ENCODE measurements at places on chromosomes 1 and 21.

GRCh38 chr1:87117761-87118368, 203.4 kb downstream of the HS2ST1 start:
- no peaks in the 10 kb centered on the region for H3K36me3 ChIP-seq
- H3K27me3 ChIP-seq: no peaks in the 10 kb centered on the region
- DNase-seq: peak; percentile 27
- H3K4me1 ChIP-seq: peaks cover 25% of the 10 kb centered on the region

GRCh38 chr1:18009055-18009454, 98.5 kb upstream of the IGSF21 start:
- DNase-seq: no peak
- H3K36me3 ChIP-seq: no peaks in the 10 kb centered on the region
- H3K27me3 ChIP-seq: no peaks in the 10 kb centered on the region
- H3K4me3 ChIP-seq: no peak overlapping the region
- no peak overlapping the region for H3K27ac ChIP-seq

- H3K27me3 ChIP-seq: no peaks in the 10 kb centered on the region
- H3K27ac ChIP-seq: no peak overlapping the region
- H3K4me1 ChIP-seq: peaks cover 7% of the 10 kb centered on the region
- H3K36me3 ChIP-seq: no peaks in the 10 kb centered on the region
These were observed 101.9 kb downstream of the ZNF644 start for GRCh38 chr1:90919900-90920299.

- H3K27me3 ChIP-seq: no peaks in the 10 kb centered on the region
- no peak overlapping the region for H3K4me3 ChIP-seq
- H3K36me3 ChIP-seq: no peaks in the 10 kb centered on the region
These were observed 27.5 kb upstream of the FNBP1L start for GRCh38 chr1:93420400-93420799.

- H3K27me3 ChIP-seq: no peaks in the 10 kb centered on the region
- peaks cover 4% of the 10 kb centered on the region for H3K4me1 ChIP-seq
- H3K36me3 ChIP-seq: peaks cover 7% of the 10 kb centered on the region
- H3K27ac ChIP-seq: no peak overlapping the region
- DNase-seq: no peak
These were observed 57.8 kb upstream of the HSD17B7 start for GRCh38 chr1:162732566-162733335.

DNA sequence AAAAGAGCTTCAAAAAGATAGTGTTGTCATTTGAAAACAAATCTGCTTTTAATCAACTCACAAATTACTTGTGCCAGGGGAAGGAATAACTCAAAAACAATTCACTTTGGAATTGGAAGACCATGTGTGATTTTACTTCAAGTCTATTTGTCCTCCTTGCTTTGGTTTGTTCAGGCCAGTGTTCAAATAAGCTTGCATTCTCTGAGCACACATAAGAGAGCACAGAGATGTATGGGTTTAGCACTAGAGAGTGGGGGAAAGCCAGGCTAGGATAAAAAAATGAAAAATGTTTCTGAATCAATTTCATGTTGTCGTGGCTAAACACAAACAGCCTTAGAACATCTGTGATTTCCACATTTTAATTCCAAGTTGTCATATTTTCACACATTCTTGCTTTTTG, 325.7 kb upstream of the LYPLAL1 start:
- no peaks in the 10 kb centered on the region for H3K4me1 ChIP-seq
- H3K27ac ChIP-seq: no peak overlapping the region
- H3K4me3 ChIP-seq: no peak overlapping the region
- no peaks in the 10 kb centered on the region for H3K36me3 ChIP-seq

DNA sequence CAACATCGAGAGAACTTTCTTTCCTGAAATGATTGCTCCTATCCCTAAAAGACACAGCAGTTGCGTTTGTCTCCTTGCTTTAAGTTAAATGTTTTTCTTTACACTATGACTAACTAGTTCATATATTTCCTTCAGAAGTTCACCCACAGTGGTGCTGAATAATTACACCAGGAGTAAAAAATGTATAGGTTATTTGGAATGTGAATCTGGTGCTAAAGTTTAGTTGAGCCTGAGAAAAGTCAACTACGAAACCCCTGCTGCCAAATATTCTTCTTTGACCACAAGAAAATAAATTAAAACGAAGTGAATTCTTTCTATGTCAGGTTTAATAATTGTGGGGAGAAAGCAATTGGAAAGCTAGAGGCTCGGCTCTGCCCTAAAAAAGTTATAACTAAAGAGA, 52.8 kb downstream of the C4BPA start:
- no peak overlapping the region for H3K4me3 ChIP-seq
- no peak for DNase-seq
- no peak overlapping the region for H3K27ac ChIP-seq
- no peaks in the 10 kb centered on the region for H3K27me3 ChIP-seq
- no peaks in the 10 kb centered on the region for H3K36me3 ChIP-seq

DNA sequence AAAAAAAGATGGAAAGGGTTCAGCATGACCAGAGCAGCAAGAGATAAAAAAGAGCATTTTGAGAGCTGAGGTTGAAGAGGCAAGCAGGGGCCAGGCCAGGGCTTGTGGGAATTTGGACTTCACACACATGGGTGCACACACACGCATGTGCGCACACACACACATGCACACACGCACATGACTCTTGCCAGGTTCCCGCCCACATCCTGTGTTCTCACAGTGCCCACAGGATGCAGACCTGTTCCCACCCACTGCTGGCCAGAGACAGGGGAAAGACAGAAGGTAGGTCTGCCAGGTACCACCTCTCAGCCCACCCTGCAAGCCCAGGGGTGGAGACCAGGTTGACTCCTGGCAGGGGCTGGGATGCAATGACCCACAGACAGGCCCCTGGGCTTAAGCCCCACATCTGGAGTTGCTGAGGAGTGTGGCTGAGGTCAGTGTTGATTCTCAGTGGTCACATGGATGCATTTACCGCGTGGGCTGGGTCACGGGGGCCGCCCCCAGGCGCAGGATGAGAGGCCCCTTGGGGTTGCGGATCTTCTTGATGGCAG, 4.4 kb downstream of the COL16A1 start:
- no peak overlapping the region for H3K4me3 ChIP-seq
- peaks cover 37% of the 10 kb centered on the region for H3K36me3 ChIP-seq
- no peaks in the 10 kb centered on the region for H3K27me3 ChIP-seq
- DNase-seq: no peak
- no peak overlapping the region for H3K27ac ChIP-seq

- no peaks in the 10 kb centered on the region for H3K27me3 ChIP-seq
- peak overlapping the region; percentile 94 for H3K27ac ChIP-seq
- H3K4me3 ChIP-seq: peak overlapping the region; percentile 70
- no peaks in the 10 kb centered on the region for H3K36me3 ChIP-seq
- peaks cover 18% of the 10 kb centered on the region for H3K4me1 ChIP-seq
These were observed 1.2 kb downstream of the SCAF4 start for GRCh38 chr21:31730712-31731055.

DNA sequence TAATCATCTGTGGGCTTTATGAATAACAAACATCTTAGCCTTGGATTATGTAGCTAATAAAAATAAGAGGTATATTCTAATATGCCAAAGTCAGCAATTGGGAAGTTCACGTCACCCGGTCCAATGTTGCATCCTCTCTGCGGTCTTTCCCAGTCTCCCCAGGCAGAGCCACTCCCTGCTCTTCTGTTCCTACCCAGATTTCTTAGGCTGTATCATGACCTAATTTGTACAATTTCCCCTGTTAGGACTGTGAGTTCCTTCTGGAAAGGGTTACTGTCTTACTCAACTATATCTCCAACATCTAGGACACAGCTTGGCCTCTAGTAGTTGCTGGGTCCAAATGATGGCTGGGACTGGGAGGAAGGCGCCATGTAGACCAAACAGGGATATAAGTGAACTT, 29.8 kb upstream of the C1orf198 start:
- H3K4me3 ChIP-seq: no peak overlapping the region
- no peak overlapping the region for H3K27ac ChIP-seq
- no peaks in the 10 kb centered on the region for H3K36me3 ChIP-seq
- no peaks in the 10 kb centered on the region for H3K27me3 ChIP-seq
- no peak for DNase-seq
- H3K4me1 ChIP-seq: no peaks in the 10 kb centered on the region

DNA sequence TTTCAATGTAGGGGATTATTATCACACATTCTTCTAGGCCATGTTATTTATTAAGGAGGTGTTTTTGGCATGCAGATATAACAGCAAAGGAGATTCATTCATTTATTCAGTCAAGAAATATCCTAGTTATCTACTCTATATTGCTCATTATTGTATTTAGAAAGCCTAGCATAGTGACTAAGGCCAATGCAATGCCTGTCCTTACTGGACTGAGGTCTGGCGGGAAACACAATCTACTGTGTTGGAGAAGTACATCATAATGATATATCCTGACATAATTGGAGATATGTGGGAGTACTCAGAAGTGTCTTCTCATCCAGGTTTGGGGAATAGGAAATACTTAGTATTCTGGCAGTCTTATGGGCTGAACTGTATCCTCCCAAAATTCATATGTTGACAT, 421.5 kb upstream of the USP24 start:
- no peak overlapping the region for H3K4me3 ChIP-seq
- H3K27ac ChIP-seq: no peak overlapping the region
- H3K4me1 ChIP-seq: peaks cover 22% of the 10 kb centered on the region

DNA sequence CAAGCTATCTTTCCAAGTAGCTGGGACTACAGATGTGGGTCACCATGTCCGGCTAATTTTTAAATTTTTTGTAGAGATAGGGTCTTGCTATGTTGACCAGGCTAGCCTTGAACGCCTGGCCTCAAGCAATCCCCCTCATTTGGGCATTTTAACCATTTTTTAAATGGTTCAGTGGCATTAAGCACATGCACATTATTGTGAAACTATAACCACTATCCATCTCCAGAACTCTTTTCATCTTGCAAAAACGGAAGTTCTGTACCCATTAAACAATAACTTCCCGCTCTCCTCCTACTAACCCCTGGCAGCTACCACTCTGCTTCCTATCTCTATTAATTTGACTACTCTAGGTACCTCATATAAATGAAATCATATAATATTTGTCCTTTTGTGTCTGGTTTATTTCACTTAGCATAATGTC, 4.8 kb upstream of the IL6R start:
- H3K4me3 ChIP-seq: no peak overlapping the region
- H3K27me3 ChIP-seq: peaks cover 11% of the 10 kb centered on the region
- H3K36me3 ChIP-seq: no peaks in the 10 kb centered on the region

DNA sequence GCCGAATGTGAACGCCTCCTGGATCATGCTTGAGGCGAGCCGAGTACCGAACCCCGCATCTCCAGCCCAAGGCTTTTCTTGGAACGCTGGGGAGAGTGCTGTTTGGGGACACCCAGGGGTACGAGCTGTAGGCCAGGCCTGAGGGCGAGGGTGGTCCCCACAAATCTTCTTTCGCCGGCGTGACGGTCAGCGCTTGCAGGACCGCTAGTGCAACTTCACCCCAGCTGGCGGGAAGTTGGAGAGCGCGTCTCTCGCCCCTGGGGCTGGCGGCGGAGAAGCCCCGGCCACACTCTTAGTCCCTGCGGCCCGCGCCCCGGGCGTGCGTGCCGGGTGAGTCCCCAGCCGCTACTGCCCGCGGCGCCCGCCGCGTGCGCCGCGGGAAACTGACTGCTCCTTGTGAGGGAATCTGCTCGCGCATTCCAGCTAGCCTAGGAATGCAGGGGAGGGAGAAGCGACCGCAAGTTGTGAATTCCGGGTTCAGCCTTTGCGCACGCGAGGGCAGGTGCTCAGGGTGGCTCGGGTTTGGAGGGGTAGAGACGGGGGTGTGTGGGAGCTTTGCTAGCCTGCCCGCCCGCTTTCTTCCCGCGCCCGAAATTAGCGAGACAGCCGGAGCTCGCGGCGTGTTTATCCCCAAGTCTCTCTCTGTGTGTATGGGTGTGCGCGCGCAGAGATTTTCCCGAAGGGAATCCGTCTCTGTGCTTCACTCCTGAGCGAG, 884 bp downstream of the LHX4 start:
- no peak overlapping the region for H3K27ac ChIP-seq
- peak; percentile 70 for DNase-seq
- peak overlapping the region; percentile 34 for H3K4me3 ChIP-seq
- H3K4me1 ChIP-seq: peaks cover 9% of the 10 kb centered on the region
- no peaks in the 10 kb centered on the region for H3K36me3 ChIP-seq

GRCh38 chr1:27885621-27886352, 13.4 kb downstream of the THEMIS2 start:
- DNase-seq: no peak
- no peak overlapping the region for H3K27ac ChIP-seq
- H3K4me3 ChIP-seq: no peak overlapping the region
- no peaks in the 10 kb centered on the region for H3K36me3 ChIP-seq
- no peaks in the 10 kb centered on the region for H3K27me3 ChIP-seq

GRCh38 chr1:29282135-29282923, 46.0 kb downstream of the PTPRU start:
- DNase-seq: no peak
- peaks cover 3% of the 10 kb centered on the region for H3K4me1 ChIP-seq
- H3K27ac ChIP-seq: no peak overlapping the region
- H3K4me3 ChIP-seq: no peak overlapping the region
- H3K36me3 ChIP-seq: no peaks in the 10 kb centered on the region

GRCh38 chr1:54547601-54548388, at the start of gene ACOT11:
Gene ACOT11 (plus strand): TSS chr1:54548228. CDS start chr1:54548310, 82 bp downstream.
- peak; percentile 58 for DNase-seq
- H3K27ac ChIP-seq: peak within 1 kb of the TSS; percentile 38
- H3K36me3 ChIP-seq: no peaks in the 10 kb centered on the region

DNA sequence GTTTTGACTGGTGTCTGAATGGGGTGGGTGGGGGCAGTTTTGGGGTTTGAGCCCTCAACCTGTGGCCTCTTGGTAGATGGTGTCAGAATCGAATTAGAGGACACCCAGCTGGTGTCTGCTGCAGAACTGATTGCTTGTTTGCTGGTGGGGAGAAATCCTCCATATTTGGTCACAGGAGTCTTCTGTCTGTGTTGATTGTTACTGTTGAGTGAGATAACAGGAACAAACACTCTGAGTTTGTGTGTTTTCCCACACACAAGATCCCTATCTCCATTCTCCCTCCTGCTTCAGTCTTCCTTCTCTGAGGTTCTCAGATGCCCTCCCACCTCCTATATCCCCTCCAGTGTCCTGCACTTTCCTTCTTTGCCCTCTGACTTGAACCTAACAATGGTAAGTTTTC, 19.1 kb upstream of the CGN start:
- no peaks in the 10 kb centered on the region for H3K27me3 ChIP-seq
- no peak overlapping the region for H3K4me3 ChIP-seq
- no peaks in the 10 kb centered on the region for H3K36me3 ChIP-seq
- DNase-seq: no peak
- no peaks in the 10 kb centered on the region for H3K4me1 ChIP-seq

DNA sequence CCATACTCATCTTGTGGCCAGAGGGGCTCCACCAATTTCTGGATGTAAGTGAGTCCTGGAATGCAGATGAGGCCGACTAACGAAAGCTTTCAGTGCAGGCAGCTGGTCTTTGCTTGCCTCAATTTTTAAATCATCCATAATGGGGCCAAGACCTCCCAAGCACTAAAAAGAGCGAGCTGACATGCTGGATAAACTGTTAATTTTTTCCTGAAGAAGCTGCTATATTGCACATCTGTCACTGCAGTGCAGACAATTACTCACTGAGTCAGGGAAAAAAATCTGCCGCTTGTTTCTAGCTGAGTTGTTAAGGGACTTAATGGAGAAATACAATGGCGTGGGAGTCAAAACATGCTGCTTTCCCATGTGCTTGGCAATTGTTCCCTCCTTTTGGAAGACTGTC, 205.5 kb downstream of the GPATCH2 start:
- DNase-seq: peak; percentile 19
- H3K4me1 ChIP-seq: no peaks in the 10 kb centered on the region
- no peaks in the 10 kb centered on the region for H3K27me3 ChIP-seq
- no peak overlapping the region for H3K4me3 ChIP-seq
- no peak overlapping the region for H3K27ac ChIP-seq

GRCh38 chr1:203702130-203702577, 62.8 kb upstream of the LAX1 start:
- peak overlapping the region; percentile 2 for H3K27ac ChIP-seq
- peak; percentile 12 for DNase-seq
- H3K36me3 ChIP-seq: peaks cover 40% of the 10 kb centered on the region
- H3K4me1 ChIP-seq: no peaks in the 10 kb centered on the region
- no peaks in the 10 kb centered on the region for H3K27me3 ChIP-seq
